Thoracic aorta (tissue), 2 donors: ENCODE measurements at places on chromosomes 4 and X. TPM values are rescaled to one million over a fixed set of nuclear protein-coding genes. Genes with fewer than 3 reads are reported as not detected.

DNA sequence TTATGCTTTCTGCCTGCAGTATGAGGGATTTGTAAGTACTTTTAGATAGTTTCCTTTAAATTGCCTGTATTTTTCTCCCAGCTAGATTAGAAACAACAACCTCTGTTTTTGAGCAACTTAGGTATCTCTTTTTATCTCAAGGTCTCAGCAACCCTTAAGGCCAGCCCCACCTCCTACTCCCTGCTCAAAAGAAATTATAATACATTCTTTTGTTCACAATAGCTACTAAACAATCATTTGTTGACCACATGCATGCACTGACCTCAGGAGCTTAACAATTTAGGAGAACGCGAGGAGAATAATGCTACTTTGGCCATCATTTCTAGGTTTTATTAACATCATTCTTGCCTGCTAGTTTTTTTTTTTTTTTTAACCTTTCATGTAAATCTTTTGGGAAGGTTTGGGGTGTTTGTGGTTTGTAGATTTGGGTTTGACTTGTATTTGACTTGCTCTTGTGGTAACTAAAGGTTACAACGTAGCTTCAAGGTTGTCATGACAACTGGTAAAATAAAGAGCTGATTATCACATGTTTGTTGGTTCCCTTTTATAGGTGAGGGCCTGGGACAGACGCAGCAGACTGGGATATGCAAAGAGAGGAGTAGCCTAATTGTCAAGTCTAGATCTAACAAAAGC lies 145.4 kb upstream of the PLAC1 start:
- no peak overlapping the region for H3K4me3 ChIP-seq
- no peaks in the 10 kb centered on the region for H3K4me1 ChIP-seq
- H3K36me3 ChIP-seq, result no peaks in the 10 kb centered on the region
- DNase-seq, result no peak
- no peaks in the 10 kb centered on the region for H3K27me3 ChIP-seq

DNA sequence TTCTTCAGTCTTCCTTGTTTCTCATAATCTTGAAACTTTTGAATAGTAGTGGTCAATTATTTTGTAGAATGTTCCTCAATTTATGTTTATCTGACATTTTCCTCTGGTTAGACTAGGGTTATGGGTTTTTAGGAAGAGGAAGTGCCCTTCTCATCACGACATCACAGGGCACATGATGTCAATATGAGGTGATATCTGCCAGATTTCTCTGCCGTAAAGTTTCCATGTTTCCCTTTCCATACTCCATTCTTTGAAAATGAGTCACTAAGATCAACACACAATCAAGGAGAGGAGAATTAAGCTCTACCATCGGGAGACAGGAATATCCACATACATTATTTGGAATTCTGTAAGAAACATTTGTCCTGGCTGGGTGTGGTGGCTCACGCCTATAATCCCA lies 28.4 kb downstream of the RP2 start:
- H3K27ac ChIP-seq, result peak overlapping the region; percentile 61
- H3K36me3 ChIP-seq, result no peaks in the 10 kb centered on the region
- H3K4me3 ChIP-seq, result no peak overlapping the region
- H3K27me3 ChIP-seq, result no peaks in the 10 kb centered on the region
- no peak for DNase-seq

DNA sequence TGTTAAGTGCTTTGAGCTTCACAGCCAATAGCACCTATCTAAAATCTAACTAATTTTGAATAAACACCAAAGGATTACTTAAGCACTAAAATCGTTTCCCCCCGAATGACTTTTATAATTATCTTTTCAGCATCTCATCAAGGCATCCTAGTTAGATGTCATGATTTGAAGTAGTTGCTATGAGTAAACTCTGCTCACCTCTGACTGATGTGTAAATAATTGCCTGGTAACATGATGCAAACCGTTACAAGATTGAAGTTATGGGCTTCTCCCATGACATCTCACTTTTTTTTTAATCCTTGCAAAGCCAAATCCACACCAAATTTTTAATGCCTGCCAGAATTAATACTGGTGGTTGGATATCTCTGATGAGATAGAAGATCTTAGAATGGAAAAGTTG lies 377.1 kb downstream of the PRDM5 start:
- DNase-seq, result no peak
- no peaks in the 10 kb centered on the region for H3K4me1 ChIP-seq
- H3K27me3 ChIP-seq, result no peaks in the 10 kb centered on the region

GRCh38 chr4:48223633-48224295 lies 45.9 kb downstream of the TEC start:
- H3K36me3 ChIP-seq, result no peaks in the 10 kb centered on the region
- no peak overlapping the region for H3K27ac ChIP-seq
- no peaks in the 10 kb centered on the region for H3K27me3 ChIP-seq
- H3K4me3 ChIP-seq, result no peak overlapping the region
- no peak for DNase-seq
- H3K4me1 ChIP-seq, result no peaks in the 10 kb centered on the region

Gene TCEAL1
- total RNA-seq, result 108 TPM

Gene CACNA1F
- not detected for total RNA-seq
